ENCODE measurements at places on chromosomes 12 and 14.

GRCh38 chr14:59254146-59254910 lies 65.9 kb downstream of the DAAM1 start:
- DNase-seq = peak; percentile 78

DNA sequence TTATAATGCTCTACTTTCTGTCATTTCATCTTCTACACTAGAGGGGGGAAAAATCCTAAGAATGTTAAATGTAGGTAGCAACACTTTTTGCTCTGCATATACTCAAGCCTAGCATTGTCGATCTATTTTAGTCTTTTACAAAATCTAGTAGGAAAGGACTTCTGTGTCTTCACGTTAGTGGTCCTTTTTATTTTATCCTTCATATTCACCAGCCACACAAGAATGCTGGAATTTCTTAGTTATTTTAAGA lies 253.0 kb upstream of the FLRT2 start:
- DNase-seq = no peak

GRCh38 chr14:57865403-57866198 lies at the start of gene SLC35F4:
Gene SLC35F4 (minus strand): TSS chr14:57866092.
- DNase-seq = peak; percentile 69

DNA sequence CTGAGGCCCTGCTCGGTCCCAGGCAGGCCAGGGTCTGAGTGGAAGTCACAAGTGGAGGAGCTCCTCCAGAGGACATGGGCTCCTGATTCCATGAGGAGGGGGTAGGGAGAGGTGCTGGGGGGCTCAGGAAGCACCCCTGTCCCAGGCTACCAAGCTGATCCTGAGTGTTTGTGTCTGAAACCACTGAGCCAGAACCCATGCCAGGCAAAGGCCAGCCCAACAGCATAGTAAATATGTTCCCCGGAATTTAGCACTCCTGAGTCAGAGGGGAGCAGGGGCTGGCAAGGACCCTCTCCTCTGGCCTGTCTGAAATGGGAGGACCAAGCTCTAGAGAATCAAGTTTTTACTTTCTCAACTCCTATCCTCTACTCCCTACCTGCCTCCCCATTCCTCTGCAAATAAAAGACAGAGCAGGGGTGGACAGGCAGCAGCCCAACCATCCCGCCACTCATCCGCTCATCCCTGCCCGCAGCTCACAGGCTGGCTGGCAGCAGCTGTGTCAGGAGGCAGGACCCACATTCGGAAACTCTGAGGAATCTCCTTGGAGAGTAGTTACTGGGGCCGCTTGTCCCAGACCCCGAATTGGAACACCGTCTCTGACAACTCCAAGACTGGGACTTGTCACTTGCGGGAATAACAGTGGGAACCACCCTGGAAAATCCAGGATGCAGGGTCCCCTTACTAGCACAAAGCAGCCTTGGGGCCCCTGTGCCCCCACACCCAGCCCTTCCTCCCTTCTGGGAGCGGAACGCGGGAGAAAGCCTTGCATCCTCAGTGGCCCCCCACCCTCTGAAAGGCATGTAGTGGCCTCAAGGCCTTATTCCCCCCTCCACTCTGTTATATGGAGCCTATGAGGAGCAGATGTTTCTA lies 102.5 kb downstream of the ZFP36L1 start:
- no peak for DNase-seq

GRCh38 chr12:8819666-8819980 lies 2.8 kb upstream of the A2ML1 start:
- DNase-seq = no peak

- DNase-seq = no peak
These were observed 29.0 kb downstream of the NUBPL start for GRCh38 chr14:31590206-31590605.

DNA sequence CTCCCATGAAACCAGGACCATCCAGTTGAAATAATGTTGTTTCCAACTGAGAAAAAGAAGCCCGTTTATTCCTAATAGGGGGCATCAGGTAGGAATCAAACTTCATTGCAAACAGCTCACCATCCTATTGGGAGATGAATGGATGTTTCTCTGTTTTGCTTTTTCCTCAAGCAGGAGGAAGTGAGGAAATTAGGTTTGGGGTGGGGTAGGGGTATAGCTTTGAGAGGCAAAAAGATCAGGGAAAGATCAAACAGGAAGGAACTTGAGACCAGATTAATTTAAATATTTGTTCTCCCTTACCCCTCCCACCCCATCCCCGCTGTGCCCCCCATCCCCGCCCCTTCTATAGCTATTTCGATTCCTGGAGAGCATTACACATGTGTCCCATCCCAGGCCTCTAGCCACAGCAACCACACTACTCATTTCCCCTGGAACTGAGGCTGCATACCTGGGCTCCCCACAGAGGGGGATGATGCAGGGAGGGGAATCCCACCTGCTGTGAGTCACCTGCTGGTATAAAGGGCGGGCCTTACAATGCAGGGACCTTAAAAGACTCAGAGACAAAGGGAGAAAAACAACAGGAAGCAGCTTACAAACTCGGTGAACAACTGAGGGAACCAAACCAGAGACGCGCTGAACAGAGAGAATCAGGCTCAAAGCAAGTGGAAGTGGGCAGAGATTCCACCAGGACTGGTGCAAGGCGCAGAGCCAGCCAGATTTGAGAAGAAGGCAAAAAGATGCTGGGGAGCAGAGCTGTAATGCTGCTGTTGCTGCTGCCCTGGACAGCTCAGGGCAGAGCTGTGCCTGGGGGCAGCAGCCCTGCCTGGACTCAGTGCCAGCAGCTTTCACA lies at the start of gene IL23A:
Gene IL23A, plus strand, starts transcription at position 577 of the 850 bp plus-strand sequence. Its CDS starts 161 bp downstream, at position 738.
- peak; percentile 75 for DNase-seq

DNA sequence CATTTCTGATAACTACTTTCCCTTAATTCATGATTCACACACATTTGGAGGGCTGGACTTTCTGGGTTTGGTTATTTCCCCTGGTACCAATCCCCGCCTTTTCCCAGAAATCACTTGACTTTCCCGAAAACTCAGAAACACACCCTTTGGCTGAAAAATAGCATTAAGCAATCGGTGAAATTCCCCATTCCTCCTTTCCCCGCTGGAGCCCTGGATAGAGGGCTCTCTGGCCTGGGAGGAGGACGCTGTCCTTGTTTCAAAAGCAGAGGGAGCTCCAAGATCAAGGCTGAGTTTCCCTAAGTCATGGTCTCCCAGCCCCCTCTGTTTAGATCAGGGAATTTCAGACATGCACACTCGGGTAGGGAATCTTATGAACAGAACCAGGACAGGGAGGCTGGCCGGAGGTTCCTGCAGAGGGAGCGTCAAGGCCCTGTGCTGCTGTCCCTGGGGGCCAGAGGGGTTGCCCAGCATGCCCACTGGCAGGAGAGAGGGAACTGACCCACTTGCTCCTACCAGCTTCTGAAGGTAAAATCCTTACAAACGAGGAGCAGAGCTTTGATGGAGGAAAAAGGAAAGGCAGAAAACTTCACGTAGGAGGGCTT lies at the start of gene C1S:
Gene C1S, plus strand, starts transcription at position 366 of the 602 bp plus-strand sequence. CDS start 1,195 bp downstream, outside the sequence.
- DNase-seq = peak; percentile 82

GRCh38 chr14:101830271-101830670 lies 68.8 kb downstream of the PPP2R5C start:
- no peak for DNase-seq

GRCh38 chr12:65643171-65643570 lies 181.1 kb upstream of the HMGA2 start:
- no peak for DNase-seq

- no peak for DNase-seq
These were observed 69.4 kb upstream of the RHOJ start for GRCh38 chr14:63134801-63135200.

DNA sequence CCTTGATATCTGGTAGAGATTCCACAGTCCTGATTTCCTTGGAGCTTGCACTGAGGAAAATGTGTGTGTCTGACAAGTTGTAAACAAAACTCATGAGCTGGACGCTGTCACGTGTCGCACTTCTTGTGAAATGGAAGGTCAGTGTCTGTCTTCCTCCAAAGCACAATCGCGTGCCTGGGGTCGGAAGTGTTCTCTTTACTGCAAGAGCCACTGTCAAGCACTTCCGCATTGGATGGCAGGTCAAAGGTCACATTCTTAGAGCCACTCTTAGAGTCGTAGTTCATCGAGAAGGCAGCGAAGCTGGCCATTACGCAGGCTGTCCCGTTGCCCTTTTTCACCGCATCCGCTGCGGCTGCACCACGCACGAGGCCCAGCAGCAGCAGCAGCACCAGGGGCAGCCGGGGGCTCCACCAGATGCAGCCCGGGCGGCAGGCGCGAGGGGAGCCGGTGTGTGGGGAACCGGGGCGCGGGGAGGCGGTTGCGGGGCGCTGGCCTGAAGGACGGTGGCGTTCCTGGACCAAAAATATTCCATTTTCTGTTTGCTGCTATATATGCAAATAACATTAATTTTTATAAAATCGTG lies 45.0 kb downstream of the LRTM2 start:
- DNase-seq = no peak

DNA sequence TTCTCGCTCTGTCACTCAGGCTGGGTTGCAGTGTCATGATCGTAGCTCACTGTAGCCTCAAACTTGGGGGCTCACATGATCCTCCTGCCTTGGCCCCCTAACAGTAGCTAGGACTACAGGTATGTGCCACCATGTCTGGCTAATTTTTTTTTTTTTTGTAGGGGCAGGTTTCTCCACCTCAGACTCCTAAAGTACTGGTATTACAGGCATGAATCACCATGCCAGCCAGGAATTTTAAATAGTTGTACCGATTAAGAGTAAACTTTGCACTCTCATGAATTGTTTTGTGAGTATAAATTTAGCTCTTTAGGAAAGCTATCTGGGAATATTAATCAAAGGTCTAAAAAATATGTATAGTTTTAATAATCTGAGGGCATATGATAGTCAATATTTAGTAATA lies 25.5 kb downstream of the YEATS4 start:
- DNase-seq = no peak

DNA sequence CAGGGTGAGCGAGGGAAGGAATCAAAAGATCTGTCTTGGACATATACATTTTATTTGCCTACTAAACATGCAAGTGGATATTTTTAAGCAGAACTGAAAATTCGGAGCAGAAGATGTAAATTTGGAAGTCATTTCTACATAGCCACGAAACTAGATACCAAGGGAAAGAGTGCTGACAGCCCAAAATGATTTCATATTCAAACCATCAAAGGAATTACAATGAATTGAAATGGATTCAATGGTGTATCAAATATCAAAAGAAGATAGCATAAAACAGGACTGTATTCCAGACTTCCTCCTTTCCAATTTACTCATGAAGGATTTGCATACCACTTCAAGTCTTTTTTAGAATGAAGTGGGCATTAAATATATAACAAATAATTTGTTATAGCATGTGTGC lies 313.5 kb upstream of the KITLG start:
- DNase-seq = no peak

DNA sequence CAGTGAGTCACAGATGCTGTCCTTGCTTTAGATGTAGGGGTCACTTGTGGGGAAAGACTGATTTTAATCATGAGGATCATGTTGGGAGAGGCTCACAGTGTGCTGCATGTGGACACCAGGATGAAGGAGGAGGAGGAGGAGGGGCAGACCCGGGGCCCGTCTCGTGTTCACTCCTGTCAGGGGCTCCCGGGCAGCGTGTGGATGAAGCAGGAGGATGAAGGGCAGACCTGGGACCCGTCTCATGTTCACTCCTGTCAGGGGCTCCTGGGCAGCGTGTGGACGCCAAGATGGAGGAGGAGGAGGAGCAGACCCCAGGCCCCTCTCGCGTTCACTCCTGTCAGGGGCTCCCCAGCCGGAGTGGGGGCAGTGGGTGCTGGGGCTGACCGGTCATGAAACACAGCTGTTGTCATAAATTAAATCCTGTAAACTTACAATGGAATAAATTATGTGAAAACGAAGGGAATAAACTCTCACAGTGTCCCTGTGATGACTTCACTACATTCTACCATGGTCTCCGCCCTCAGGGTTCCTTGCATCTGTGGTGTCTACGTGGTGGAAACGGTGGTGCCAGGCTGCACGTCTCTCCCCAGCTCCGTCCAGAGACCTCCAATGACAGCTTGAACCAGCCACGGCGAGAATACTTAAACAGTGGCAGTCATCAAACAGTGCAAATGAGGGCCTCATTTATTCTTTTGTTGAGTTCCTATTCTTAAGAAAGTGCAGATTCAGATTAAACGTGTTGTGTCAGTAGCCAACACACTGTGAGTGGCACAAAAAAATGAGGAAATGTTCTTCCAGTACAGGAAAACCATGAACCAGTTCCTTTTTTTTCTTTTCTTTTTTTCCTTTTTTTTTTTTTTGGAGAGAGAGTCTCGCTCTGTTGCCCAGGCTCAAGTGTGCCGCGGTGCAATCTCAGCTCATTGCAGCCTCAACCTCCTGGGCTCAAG lies 37.7 kb upstream of the SFSWAP start:
- DNase-seq = peak; percentile 0

DNA sequence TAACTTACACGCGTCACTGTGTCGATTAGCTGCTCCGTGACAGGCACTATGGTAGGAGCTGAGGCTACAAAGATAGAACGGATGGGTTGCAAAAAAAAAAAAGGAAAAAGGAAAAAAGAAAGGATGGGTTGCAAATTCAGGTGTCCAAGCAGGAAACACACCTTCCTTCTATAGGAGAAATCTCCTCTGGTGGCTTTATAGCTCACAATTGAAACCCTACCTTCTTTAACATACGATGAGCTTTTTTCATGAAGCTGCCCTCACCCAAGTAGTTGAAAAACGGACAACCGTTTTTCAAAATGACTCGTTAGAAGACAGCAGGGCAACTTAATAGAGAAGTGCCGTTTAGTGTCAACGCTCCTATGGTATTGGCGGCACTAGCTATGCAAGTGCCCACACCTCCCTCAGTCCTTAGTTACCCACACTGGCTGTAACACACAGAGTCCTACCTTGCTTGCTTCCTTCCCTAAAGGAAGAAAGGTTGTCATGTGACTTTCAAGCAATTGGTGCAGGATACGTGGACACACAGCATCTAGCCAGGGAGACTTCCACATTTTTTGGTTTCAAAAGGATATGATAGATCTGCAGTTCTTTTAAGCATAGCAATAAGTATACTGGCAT lies 682 bp upstream of the TRIP11 start:
- peak; percentile 34 for DNase-seq

DNA sequence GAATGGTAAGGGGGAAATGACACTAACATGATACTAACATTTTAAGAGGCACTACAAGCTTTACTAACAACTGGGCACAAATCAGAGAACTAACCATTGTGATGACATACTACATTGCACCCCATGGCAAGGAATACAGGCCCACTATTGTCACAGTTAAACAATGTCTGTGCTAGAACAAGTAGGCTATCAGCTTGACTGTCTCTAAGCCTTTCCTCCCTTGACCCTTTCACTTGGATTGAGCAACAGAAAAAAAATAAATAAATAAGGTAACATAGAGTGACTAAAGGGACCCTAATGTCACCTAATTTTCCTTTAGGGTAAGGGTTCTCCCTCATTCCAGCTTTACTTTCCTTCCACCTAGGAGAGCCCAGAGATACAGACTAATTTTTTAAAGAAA lies 4.4 kb downstream of the SLC38A2 start:
- DNase-seq = no peak

GRCh38 chr12:38775457-38775856 lies 129.9 kb downstream of the CPNE8 start:
- no peak for DNase-seq

GRCh38 chr12:16972923-16973770 lies 367.2 kb upstream of the LMO3 start:
- DNase-seq = no peak
